ENCODE measurements at places on chromosomes 6 and 20. TPM values are rescaled to one million over a fixed set of nuclear protein-coding genes. Genes with fewer than 3 reads are reported as not detected.

Gene CST5
- not detected for total RNA-seq

Gene PBOV1
- total RNA-seq = not detected

Gene GPX5
- total RNA-seq = not detected

Gene PROKR2
- total RNA-seq = not detected

- DNase-seq = no peak
- peaks cover 38% of the 10 kb centered on the region for H3K36me3 ChIP-seq
Measured at GRCh38 chr6:136262940-136263339, 12.8 kb upstream of the MTFR2 start.

GRCh38 chr6:44221291-44221960, 2.0 kb upstream of the SLC29A1 start:
- peak; percentile 84 for DNase-seq
- H3K36me3 ChIP-seq = no peaks in the 10 kb centered on the region
- no peaks in the 10 kb centered on the region for H3K27me3 ChIP-seq
- H3K4me1 ChIP-seq = peaks cover 81% of the 10 kb centered on the region
- peak overlapping the region; percentile 88 for H3K27ac ChIP-seq

DNA sequence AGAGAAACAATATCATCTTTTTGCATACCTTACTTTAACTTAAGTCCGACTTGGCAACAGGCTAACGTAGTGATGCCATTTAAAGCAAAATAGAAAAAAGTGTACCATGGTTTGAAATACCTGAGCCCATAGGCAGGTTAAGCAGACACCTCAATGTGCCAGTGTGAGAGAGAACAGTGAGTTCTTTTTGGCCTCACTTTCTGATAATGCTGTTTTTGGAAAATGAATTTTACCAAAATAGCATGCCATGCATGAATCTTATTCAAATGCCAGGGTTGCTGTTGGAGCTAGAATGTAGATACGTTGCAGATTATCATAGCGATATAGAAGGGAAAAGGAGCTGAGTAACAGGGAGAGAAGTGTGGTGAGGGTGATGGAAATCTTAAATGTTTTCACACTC, 170.2 kb downstream of the OTOR start:
- no peak overlapping the region for H3K4me3 ChIP-seq
- H3K36me3 ChIP-seq = no peaks in the 10 kb centered on the region
- no peaks in the 10 kb centered on the region for H3K27me3 ChIP-seq
- no peak overlapping the region for H3K27ac ChIP-seq

- H3K36me3 ChIP-seq = peaks cover 17% of the 10 kb centered on the region
- H3K27ac ChIP-seq = no peak overlapping the region
- no peaks in the 10 kb centered on the region for H3K4me1 ChIP-seq
- no peak overlapping the region for H3K4me3 ChIP-seq
- H3K27me3 ChIP-seq = no peaks in the 10 kb centered on the region
Measured at GRCh38 chr6:17663226-17663625, 43.5 kb downstream of the NUP153 start.

DNA sequence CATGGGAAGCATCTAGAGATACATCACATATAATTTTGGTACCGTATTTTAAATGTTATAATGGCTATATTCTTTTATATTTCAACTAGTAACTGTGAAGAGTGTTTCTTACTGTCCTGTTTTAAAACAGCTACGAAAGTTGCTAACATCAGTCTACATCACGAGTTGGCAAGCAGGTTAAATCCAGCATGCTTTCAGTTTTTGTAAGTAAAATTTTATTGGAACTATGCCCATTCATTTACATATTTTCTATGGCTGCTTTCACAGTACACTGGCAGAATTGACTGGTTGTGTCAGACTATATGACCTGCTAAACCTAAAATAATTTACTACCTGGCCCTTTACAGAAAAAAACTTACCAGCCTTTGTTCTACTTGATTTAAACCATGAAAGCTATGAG, 478.1 kb downstream of the PHF3 start:
- no peak for DNase-seq
- H3K4me3 ChIP-seq = no peak overlapping the region
- no peaks in the 10 kb centered on the region for H3K27me3 ChIP-seq
- H3K36me3 ChIP-seq = no peaks in the 10 kb centered on the region
- H3K4me1 ChIP-seq = no peaks in the 10 kb centered on the region
- H3K27ac ChIP-seq = no peak overlapping the region

- H3K27ac ChIP-seq = no peak overlapping the region
- no peaks in the 10 kb centered on the region for H3K36me3 ChIP-seq
- DNase-seq = no peak
- H3K4me1 ChIP-seq = no peaks in the 10 kb centered on the region
- no peak overlapping the region for H3K4me3 ChIP-seq
Measured at GRCh38 chr20:37571033-37571432, 43.4 kb upstream of the BLCAP start.
